ENCODE measurements at places on chromosomes 6 and 20.

GRCh38 chr20:16553684-16554083 is 19.6 kb downstream of the KIF16B start:
- H3K4me3 ChIP-seq: no peak overlapping the region
- no peaks in the 10 kb centered on the region for H3K4me1 ChIP-seq
- no peak overlapping the region for H3K27ac ChIP-seq
- H3K36me3 ChIP-seq: no peaks in the 10 kb centered on the region
- no peak for DNase-seq
- H3K27me3 ChIP-seq: no peaks in the 10 kb centered on the region

- peaks cover 3% of the 10 kb centered on the region for H3K4me1 ChIP-seq
- no peaks in the 10 kb centered on the region for H3K36me3 ChIP-seq
- H3K27me3 ChIP-seq: peaks cover 78% of the 10 kb centered on the region
Measured at GRCh38 chr6:41405941-41406727, 70.7 kb downstream of the NCR2 start.

- no peak for DNase-seq
- no peak overlapping the region for H3K4me3 ChIP-seq
- H3K27me3 ChIP-seq: no peaks in the 10 kb centered on the region
- H3K36me3 ChIP-seq: no peaks in the 10 kb centered on the region
- H3K27ac ChIP-seq: no peak overlapping the region
- peaks cover 2% of the 10 kb centered on the region for H3K4me1 ChIP-seq
Measured at GRCh38 chr6:170173335-170173881, 117.5 kb downstream of the DLL1 start.

DNA sequence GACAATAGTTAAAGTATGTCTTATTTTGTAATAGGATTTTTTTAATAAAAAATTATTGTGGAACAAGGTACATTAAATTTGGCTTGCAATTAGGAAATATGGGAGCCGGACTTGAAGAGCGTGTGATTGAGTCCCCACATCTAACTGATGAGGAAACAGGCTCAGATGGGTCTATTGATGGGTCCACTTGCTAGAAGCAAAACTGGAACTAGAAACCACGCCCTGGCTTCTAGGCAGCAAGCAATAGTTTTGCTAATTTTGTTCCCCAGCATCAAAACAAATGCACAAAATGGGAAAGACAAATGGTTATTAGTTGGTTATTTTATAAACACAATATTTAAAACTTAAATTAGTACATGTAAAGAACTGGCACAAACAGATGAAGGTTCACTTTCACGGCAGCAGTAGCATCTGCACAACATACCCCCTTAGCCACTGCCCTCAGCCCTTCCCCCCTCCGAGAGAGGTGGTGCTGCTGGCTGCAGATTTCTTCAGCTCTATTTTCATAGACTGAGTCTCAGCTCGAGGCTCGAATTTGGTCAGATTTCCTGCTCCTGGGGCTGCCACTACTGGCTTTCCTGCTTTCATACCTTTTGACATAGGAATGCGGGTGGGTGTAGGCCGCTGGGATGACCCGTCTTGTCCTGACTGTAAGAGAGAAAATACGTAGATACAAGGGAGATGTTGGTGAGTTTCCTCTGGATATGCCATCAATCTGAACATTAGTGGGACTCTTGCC is 23.8 kb upstream of the TMEM30A start:
- H3K4me3 ChIP-seq: no peak overlapping the region
- no peak overlapping the region for H3K27ac ChIP-seq
- H3K36me3 ChIP-seq: no peaks in the 10 kb centered on the region
- peaks cover 4% of the 10 kb centered on the region for H3K4me1 ChIP-seq
- no peaks in the 10 kb centered on the region for H3K27me3 ChIP-seq
- no peak for DNase-seq

- no peaks in the 10 kb centered on the region for H3K36me3 ChIP-seq
- H3K4me1 ChIP-seq: no peaks in the 10 kb centered on the region
- no peak for DNase-seq
- no peak overlapping the region for H3K27ac ChIP-seq
Measured at GRCh38 chr20:56573986-56574385, 40.9 kb downstream of the FAM209B start.

GRCh38 chr6:126258150-126258549 is 81.8 kb upstream of the CENPW start:
- no peaks in the 10 kb centered on the region for H3K36me3 ChIP-seq
- no peak overlapping the region for H3K4me3 ChIP-seq

DNA sequence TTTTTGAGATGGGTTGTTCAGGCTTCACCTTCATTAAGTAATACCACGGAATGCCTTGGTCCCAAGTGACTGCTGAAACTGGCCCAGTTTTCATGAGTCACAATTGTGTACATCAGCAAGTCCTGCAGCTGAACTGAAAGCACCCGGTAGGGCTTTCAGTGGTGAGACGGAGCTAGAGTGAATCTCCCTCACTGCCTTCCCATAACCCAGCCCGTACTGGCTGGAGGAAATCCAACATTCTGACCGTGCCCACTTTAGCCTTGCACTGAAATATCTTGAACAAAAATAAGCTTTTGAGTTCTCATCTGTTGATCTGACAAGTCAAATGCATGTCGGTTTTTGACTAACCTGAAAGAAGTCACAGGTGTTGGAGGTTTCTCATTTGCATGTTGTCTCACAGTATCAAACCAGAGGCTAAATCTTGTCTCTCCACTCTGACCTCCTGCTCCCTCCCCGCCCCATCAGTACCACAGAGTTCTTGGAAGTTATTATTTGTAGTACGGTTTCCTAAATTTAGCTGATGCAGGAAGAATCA is 35.9 kb downstream of the DUSP22 start:
- DNase-seq: no peak
- peaks cover 2% of the 10 kb centered on the region for H3K36me3 ChIP-seq
- H3K27me3 ChIP-seq: no peaks in the 10 kb centered on the region
- H3K4me1 ChIP-seq: no peaks in the 10 kb centered on the region
- no peak overlapping the region for H3K27ac ChIP-seq

- no peaks in the 10 kb centered on the region for H3K4me1 ChIP-seq
- no peaks in the 10 kb centered on the region for H3K27me3 ChIP-seq
- H3K27ac ChIP-seq: no peak overlapping the region
- no peaks in the 10 kb centered on the region for H3K36me3 ChIP-seq
- no peak overlapping the region for H3K4me3 ChIP-seq
Measured at GRCh38 chr20:33981347-33981746, 12.4 kb upstream of the RALY start.

DNA sequence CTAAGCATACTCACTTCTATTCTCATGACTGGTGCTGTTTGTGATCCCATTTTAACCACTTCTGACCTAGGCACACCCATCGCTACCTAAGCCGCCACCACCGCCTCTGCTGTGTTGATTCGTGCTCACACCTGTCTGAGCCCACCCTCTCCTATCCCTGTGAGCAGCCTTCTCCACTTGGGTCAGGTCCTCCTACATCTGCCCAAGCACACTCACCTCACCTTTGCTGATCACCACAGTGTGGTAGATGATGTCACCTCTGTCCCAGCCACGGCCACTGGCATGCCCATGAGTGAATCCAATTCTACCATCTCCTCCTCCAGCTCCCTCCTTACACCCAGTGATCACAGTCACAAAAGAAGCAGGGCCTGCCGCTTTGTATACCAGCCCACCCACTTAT is 20.8 kb downstream of the MUC22 start:
- no peaks in the 10 kb centered on the region for H3K27me3 ChIP-seq
- no peaks in the 10 kb centered on the region for H3K4me1 ChIP-seq
- H3K36me3 ChIP-seq: no peaks in the 10 kb centered on the region
- DNase-seq: no peak
- no peak overlapping the region for H3K27ac ChIP-seq

DNA sequence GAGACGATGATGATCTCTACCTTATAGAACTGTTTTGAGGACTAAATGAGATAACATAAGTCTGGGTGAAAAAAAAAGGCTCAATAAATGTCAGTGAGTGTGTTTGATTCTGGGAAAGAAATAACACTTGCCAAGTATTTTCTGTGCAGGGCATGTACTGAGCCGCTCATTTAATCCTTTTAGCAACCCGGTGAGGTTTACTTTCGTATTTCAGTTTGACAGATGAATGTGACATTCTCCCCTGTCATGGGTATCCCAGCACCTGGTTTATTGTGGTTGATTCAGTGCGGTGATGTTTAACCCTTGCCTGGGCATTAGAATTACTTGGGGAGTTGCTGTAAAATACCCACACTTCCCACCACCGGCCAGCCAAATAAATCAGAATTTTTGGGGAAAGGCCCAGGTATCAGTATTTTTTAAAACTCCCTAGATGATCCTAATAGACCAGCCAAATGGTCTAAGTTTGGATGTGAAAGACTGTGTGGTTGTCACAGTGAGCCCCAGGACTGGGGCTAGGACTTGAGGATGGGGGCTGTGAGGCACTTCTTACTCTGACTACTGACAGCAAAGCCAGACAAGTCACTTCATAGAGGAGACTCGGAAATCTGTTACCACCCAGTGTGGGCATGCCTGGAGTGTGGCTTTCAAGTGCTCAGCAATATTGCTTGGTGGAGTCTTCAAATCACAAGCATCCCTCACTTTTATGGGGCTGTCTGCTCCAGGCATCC is 100.2 kb upstream of the KCNG1 start:
- H3K27ac ChIP-seq: no peak overlapping the region
- H3K27me3 ChIP-seq: no peaks in the 10 kb centered on the region
- H3K36me3 ChIP-seq: no peaks in the 10 kb centered on the region
- no peak for DNase-seq

DNA sequence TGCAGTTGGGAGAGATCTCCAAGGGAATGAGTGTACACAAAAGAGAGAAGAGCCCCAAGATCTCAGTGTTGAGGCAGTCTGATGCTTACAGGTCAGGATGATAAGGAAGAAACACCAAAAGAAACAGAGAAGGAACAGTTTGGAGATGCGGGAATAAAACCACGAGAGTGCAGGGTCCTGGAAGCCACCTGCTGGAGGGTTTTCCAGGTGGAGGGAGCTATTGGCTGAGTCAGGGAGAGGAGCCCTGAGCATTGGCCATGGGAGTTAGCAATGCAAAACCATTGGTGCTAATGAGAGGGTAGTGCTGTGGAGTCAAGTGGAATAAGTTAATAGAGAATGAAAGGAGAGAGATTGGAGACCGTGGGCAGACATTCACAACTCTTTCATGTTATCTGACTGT is 39.2 kb upstream of the RIN2 start:
- no peaks in the 10 kb centered on the region for H3K4me1 ChIP-seq
- no peaks in the 10 kb centered on the region for H3K36me3 ChIP-seq
- H3K4me3 ChIP-seq: no peak overlapping the region
- H3K27me3 ChIP-seq: no peaks in the 10 kb centered on the region

DNA sequence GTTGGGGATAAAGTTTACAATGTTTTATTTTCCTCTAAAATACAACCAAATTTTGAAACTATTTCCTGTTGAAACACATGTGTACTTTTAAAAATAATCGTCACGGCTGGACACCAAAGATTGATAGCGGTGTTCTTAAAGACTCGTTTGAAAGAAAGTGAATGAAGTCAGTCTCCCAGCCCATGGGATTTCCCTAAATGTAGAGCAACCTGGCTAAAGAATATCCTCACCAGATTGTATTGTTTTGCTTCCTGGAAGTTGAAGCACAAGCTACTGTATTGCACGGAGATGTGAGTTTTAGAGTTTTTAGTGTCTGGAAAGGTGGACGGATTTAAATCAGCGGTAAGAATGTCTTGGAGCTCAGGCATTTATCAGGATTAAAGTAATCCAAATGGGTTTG is 189.5 kb downstream of the THBS2 start:
- no peak overlapping the region for H3K27ac ChIP-seq
- H3K4me3 ChIP-seq: no peak overlapping the region
- no peaks in the 10 kb centered on the region for H3K36me3 ChIP-seq
- DNase-seq: no peak
- H3K4me1 ChIP-seq: no peaks in the 10 kb centered on the region
- H3K27me3 ChIP-seq: no peaks in the 10 kb centered on the region

DNA sequence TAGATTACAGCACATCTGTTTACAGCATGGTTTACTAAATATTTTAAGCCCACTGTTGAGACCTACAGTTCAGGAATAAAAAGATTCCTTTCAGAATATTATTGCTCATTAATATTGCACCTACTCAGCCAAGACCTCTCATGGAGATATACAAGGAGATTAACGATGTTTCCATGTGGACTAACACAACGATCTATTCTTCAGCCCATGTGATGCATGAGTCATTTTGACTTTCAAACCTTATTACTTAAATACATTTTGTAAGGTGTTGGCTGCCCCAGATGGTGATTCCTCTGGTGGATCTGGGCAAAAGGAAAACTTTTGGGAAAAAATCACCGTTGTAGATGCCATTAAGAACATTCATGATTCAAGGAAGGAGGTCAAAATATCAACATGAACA is 48.0 kb upstream of the SDHAF4 start:
- no peak overlapping the region for H3K27ac ChIP-seq
- no peaks in the 10 kb centered on the region for H3K36me3 ChIP-seq
- H3K4me1 ChIP-seq: no peaks in the 10 kb centered on the region
- no peaks in the 10 kb centered on the region for H3K27me3 ChIP-seq
- H3K4me3 ChIP-seq: no peak overlapping the region

- H3K4me3 ChIP-seq: no peak overlapping the region
- no peaks in the 10 kb centered on the region for H3K36me3 ChIP-seq
- no peak overlapping the region for H3K27ac ChIP-seq
- H3K4me1 ChIP-seq: no peaks in the 10 kb centered on the region
- no peak for DNase-seq
Measured at GRCh38 chr20:23399568-23400241, 21.6 kb downstream of the NAPB start.

- no peak overlapping the region for H3K27ac ChIP-seq
- no peaks in the 10 kb centered on the region for H3K36me3 ChIP-seq
- H3K4me3 ChIP-seq: no peak overlapping the region
- no peak for DNase-seq
Measured at GRCh38 chr6:115602466-115602865, 458.2 kb downstream of the FRK start.

DNA sequence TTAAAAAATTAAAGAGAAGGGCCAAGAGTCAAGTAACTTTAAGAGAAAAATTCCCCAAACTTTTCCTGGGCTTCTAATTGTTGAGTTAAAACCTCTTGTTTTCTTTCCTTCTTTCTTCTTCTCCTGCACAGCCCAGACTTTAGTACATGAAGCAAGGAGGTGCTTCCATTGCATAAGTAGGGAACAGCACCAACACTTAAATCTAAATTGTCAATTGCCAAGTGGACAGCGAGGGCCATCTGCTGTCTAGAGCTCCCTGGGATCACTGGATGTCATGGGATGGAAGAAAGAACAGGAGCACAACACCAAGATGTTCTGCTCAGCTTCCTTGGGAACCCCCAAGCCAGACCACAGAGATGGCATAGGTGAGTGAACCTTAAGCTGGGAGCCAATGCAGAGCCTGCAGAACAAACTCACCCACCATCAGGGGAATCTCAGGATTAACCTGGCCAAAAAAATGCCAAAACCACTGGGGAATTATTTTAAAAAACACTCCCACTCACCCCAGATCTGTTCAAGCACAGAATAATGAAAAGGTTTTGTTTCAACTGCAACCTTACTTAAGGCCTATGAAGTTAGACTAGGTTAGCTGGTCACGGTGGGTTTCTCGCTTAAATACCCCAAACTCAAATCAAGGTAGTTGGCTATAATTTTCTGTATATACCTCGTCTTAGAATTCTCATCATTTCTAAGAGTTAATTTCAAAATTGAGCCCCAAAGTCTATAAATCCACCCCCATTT is 67.8 kb downstream of the TNFRSF21 start:
- H3K4me1 ChIP-seq: peaks cover 3% of the 10 kb centered on the region
- H3K4me3 ChIP-seq: no peak overlapping the region
- no peak overlapping the region for H3K27ac ChIP-seq
- no peaks in the 10 kb centered on the region for H3K27me3 ChIP-seq

- H3K4me1 ChIP-seq: peaks cover 2% of the 10 kb centered on the region
- no peak for DNase-seq
- H3K36me3 ChIP-seq: no peaks in the 10 kb centered on the region
- H3K27me3 ChIP-seq: peaks cover 1% of the 10 kb centered on the region
- H3K27ac ChIP-seq: no peak overlapping the region
Measured at GRCh38 chr20:56418385-56418861, 6.4 kb downstream of the CASS4 start.

- peaks cover 4% of the 10 kb centered on the region for H3K4me1 ChIP-seq
- no peak overlapping the region for H3K27ac ChIP-seq
- DNase-seq: no peak
- H3K36me3 ChIP-seq: no peaks in the 10 kb centered on the region
Measured at GRCh38 chr6:42007286-42008137, 42.8 kb upstream of the TAF8 start.
